ENCODE measurements at places on chromosomes 2 and 18. TPM values are rescaled to one million over a fixed set of nuclear protein-coding genes. Genes with fewer than 3 reads are reported as not detected.

OBSL1 gene
- 312 TPM for polyA plus RNA-seq

SPEG gene
- polyA plus RNA-seq: 16.0 TPM

KRTCAP3 gene
- polyA plus RNA-seq: 5.1 TPM

BIN1 gene
- 38.8 TPM for polyA plus RNA-seq

RNU2-63P gene
- not detected for polyA plus RNA-seq

CSRNP3 gene
- 3.0 TPM for polyA plus RNA-seq

AGXT gene
- polyA plus RNA-seq: 0.51 TPM

REG3A gene
- not detected for polyA plus RNA-seq

FOXD4L1 gene
- polyA plus RNA-seq: not detected

IL36A gene
- not detected for polyA plus RNA-seq

NR4A2 gene
- 9.5 TPM for polyA plus RNA-seq

TSGA10 gene
- 85.6 TPM for polyA plus RNA-seq

PPIL3 gene
- polyA plus RNA-seq: 50.2 TPM

SLC5A7 gene
- polyA plus RNA-seq: 0.21 TPM

DCDC2C gene
- polyA plus RNA-seq: 9.9 TPM

IL36B gene
- polyA plus RNA-seq: not detected

RESP18 gene
- polyA plus RNA-seq: 1.4 TPM

CPO gene
- 0.90 TPM for polyA plus RNA-seq

MFF gene
- 457 TPM for polyA plus RNA-seq

SERPINB7 gene
- polyA plus RNA-seq: 0.16 TPM

C18orf54 gene
- 18.2 TPM for polyA plus RNA-seq

ELOA2 gene
- polyA plus RNA-seq: 8.0 TPM

RAD51AP2 gene
- 2.7 TPM for polyA plus RNA-seq

PLEKHA3 gene
- polyA plus RNA-seq: 58.7 TPM

LYG1 gene
- polyA plus RNA-seq: 2.9 TPM

NCOA1 gene
- 52.3 TPM for polyA plus RNA-seq

SP5 gene
- polyA plus RNA-seq: 1.4 TPM

SCG2 gene
- polyA plus RNA-seq: 1.2 TPM

FKBP1B gene
- 3.6 TPM for polyA plus RNA-seq

ZSWIM2 gene
- polyA plus RNA-seq: 11.2 TPM

TUBB8B gene
- polyA plus RNA-seq: 5.7 TPM

CHST10 gene
- 14.8 TPM for polyA plus RNA-seq

MAB21L4 gene
- polyA plus RNA-seq: 1.1 TPM

C2orf80 gene
- not detected for polyA plus RNA-seq

Data from testis (tissue), 5 donors.